ENCODE measurements at places on chromosomes 3 and 15. TPM values are rescaled to one million over a fixed set of nuclear protein-coding genes. Genes with fewer than 3 reads are reported as not detected.
A peak's percentile ranks its signal among the peaks of the same experiment; 100 is the strongest.

DNA sequence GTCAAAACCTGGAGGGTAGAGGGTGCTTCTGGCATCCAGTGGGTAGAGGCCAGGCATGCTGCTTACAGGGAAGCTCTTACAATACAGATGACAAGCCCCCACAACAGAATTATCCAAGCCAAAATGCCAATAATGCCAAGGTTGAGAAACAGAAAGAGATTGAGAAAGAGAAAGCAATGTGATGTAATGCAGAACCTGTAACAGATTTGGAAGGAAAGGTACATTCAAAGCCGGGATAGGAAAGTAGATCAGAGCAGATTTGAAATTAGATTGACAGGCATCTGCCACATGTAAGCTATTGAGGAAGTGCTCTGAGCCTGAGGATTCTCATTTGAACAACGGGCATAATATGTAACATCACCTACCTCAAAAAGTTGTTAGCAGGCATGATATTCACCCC lies 157.9 kb downstream of the FHIT start:
- DNase-seq = no peak

DNA sequence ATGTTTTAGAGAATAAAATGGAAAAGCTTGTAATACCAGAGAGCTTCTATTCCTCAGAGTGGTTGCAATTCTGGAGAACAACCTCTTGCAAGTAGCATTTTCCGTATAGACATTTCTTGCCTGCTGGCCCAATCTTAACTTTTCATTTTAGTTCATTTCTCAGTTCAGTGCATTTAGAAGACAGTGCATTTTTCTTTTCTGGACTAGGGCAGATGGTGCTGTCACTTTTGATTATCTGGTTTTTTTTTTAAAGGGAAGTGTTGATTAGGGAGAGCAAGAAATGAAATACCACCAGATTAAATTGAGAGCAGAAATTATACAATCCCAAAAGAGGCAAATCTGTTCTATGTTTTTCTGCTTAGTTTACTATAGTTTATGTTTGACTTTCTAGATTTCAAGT lies 172.7 kb downstream of the GHSR start:
- DNase-seq = no peak

GRCh38 chr3:73540969-73541740 lies 83.6 kb downstream of the PDZRN3 start:
- DNase-seq = no peak

- DNase-seq = no peak
Measured at GRCh38 chr15:40241269-40242212, 2.7 kb downstream of the PAK6 start.

- DNase-seq = peak; percentile 50
Measured at GRCh38 chr3:113514265-113514769, 639 bp downstream of the SPICE1 start.

- DNase-seq = no peak
Measured at GRCh38 chr15:59174151-59174834, 32.4 kb upstream of the LDHAL6B start.

- no peak for DNase-seq
Measured at GRCh38 chr15:100017140-100017539, 283.9 kb upstream of the LYSMD4 start.

DNA sequence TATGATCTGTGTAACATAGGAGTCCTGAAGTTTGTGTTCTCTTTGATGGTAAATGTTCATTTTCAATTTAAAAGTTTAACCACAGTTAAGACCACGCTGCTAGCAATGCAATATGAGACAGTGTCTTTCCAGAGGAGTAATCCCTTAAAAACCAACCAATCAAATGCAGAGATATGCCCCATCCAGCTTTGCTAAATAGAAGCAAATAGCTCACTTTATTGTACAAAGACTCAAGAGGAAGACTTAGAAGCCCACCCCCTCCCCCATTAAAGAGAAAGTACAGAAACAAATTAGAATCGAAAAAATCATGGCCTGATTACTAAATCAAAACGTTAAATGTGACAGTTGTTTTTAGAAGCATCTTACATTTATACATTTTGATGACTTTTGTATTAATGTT lies 2.1 kb upstream of the ANP32A start:
- no peak for DNase-seq

GRCh38 chr3:111073218-111073617 lies 1.6 kb downstream of the NECTIN3 start:
- peak; percentile 31 for DNase-seq

GRCh38 chr3:174498638-174499037 lies 360.5 kb upstream of the NAALADL2 start:
- DNase-seq = no peak

DNA sequence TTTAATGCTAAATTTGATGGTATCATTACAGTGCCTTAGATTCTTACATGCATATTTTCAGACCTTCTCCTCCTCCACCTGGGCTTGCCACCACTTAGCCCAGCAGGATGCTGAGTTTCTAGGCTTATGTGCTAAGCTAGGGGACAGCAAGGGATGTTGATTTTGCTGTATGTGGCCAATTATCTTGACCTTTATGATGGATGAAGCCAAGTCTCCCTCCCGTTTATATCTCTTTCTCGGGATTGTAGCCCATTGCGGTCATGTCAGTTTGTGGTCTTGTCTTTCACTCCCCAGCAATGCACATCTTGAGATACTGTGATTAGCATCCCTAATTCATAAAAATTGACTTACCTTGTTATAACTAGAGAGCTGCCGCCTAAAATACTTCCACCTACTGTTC lies 278.7 kb upstream of the SOX2 start:
- no peak for DNase-seq

DNA sequence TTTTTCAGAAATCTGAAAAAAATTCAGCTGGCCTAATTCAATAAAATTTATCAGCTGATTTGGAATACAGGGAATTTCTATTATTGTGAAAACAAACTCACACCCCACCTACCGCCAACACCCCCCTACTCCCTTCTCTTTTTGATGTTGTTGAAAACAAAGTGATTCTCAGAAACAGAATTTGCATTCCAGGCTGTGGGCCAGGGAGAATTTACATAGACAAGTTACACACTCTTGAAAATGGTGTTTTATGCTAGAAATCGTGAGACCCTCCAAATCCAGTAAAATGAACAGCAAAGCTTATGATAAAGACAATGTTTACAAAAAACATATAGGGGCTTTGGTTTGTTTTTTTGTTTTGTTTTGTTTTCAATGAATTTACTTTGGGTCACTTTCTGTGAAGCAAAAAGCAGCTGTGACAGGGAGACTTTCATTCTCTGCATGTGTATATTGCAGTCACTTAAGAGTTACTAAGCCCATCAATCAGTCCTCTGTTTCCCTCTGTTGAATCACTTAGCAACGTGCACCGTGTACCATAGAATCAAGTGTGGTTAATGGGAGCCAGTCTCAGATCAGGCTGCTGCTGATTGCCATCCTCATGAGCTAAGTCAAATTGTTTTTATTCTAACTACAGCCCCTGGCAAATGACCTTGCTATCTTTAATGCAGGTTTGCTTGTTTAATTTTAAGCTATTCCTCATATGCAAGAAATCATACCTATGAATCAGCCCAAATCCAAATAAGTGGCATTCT lies 159.8 kb downstream of the ALCAM start:
- DNase-seq = no peak

- peak; percentile 67 for DNase-seq
Measured at GRCh38 chr3:123552095-123552714, 32.6 kb downstream of the HACD2 start.

- DNase-seq = no peak
Measured at GRCh38 chr3:87136066-87136596, 91.0 kb upstream of the CHMP2B start.

DNA sequence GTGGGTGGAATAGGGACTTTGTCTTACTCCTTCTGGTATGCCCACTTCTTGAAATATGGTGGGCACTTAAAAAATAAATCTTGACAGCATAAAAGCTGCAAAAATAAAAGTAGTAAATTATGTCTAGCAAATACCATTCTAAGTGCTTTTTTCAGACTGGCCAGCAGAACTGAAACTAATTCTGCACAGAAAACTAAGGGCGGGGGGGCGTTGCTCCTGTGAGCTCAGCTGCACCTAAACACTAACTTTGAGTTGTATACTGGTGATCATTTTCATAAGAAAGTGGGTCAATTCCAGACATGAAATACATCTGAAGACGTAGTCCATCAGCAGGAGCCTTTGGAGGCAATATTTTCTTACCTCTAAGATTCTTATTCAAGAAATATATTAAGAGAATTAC lies 114.8 kb downstream of the WDR76 start:
- DNase-seq = no peak

- no peak for DNase-seq
Measured at GRCh38 chr3:159250961-159251360, 449.1 kb downstream of the MFSD1 start.

GRCh38 chr15:74829991-74830390 lies 3.6 kb downstream of the CPLX3 start:
- no peak for DNase-seq

DNA sequence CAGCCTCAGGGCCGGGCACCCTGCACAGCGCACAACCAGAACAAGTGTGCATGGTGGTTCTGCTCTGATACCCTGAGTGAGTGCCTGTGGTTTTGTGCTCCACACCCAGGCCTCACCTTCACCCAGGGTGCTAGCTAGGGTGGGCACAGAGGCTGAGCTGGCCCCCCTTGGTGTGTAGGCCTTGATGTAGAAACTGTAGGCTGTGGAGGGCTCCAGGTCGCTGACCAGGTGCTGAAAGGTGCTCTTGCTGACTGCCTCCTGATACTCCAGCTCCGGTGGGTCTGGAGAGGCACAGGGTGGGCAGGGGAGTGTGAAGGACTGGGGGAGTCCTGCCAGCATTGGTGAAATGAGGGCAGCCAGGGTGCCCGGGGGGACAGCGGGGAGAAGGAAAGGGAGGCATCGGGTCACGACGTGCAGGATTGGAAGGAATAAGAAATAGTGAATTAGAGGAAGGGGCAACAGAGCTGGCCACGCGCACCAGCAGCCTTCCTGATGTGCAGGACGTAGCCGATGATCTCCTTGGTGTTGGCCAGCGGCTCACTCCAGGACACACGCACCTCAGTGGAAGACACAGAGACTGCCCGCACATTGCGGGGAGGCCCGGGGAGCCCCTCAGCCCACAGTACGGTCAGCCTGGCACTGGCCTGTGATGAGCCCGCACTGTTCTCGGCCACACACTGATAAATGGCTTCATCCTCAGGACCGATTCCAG lies 26.6 kb downstream of the RNU5B-1 start:
- DNase-seq = no peak

- DNase-seq = no peak
Measured at GRCh38 chr3:12922306-12922705, 80.9 kb upstream of the RPL32 start.

DNA sequence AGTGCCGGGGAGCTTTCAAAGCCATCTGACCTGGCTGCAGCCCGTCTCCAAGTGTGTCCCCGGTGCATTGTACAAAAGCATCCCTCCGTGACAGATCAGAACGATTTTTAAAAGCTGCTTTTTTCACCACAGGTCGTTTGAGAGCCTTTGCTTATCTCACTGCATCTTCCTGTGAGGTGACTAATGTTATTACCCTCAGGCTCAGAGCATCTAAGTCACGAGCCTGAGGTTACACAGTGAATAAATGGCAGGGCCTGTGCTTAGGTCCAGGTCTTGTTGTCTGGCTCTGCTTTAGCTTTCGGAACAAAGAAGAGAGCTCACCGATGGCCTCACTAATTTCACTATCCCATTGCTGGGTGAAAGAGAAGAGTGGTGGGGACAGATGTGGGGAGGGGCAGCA lies 83.3 kb downstream of the SEC22A start:
- no peak for DNase-seq

DNA sequence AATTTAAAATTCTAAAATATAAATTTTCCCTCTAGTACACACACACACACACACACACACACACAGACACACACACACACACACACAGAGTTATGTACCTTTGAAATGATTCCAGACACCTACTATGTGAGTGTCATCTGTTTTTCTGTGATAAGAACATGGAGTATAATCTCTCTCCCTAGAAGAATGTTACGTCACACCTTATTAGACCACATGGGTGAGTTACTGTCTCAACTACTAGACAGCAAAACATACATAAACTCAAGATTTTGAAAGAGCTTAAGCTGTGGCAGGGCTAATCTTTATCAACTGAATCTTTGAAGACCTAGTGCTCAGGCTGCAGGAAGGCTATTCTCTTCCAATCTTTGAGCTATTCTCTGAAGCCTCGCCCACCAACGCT lies 385.9 kb upstream of the BCHE start:
- DNase-seq = no peak

DNA sequence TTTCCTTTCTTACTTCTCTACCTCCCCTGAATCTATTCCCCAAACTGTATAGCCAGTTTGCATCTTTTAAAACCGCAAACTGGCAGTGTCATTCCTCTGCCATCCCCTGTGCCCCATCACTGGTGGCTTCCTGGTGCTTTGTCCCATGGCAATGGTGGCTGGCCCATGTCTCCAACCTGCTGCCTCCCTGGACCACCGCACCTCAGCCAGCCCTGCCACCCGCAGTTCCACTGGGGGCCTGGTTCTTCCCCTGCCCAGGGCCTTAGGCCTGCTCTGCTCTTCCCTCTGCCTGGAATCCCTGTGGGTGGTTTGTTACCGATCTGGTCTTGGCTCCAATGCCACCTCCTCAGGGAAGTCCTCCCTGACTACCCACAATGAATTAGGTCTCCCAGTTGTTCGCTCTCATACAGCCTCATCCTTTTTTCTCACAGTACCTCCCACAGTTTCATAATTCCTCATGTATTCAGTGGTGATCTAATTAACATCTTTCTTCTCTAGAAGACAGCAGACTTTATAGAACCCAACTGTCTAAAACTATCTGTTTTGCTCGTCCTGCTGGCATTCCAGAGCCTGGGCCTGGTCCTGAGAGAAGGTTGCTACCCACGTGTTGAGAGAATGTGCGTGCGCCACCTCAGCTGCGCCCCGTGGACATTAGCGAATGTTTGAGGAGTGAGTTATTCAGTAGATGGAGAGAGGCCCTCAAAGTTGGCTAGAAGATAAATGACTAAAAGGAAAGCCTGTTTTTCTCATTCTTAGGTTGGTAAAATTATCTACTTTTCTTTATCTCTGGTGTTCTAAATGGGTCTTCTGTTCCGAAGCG lies 130.1 kb downstream of the DNAJB8 start:
- no peak for DNase-seq

DNA sequence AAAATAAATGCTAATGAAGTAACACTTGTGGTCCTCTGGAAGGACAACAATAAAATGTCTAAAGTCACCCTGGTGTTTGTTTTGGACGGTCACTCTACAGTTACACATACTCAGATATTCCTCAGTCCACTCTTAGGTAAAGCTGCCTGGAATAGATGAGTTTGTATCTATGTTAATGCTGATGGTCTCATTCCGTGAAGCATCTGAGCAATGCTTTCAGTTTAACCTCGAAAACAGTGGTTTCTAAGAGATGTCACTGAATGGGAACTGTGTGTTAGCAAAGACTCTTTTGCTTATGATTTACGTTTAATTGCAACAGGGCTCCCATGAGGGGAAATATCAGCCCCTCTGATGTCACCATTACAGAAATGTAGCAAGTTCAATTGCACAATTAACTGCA lies 49.1 kb downstream of the FBN1 start:
- DNase-seq = no peak

Gene CYP11A1
- not detected for total RNA-seq

Gene PLA1A
- not detected for total RNA-seq

Gene LYZL4
- not detected for total RNA-seq

Gene MUC20
- total RNA-seq = 52.3 TPM

Gene ACKR4
- 0.43 TPM for total RNA-seq

Gene TNFSF10
- 14.8 TPM for total RNA-seq

Gene GATA2
- total RNA-seq = 123 TPM

Gene CADM2
- not detected for total RNA-seq

Gene SEMA3G
- 0.31 TPM for total RNA-seq

Gene NPAP1
- not detected for total RNA-seq

Gene IMPG2
- not detected for total RNA-seq

Gene FOXB1
- total RNA-seq = 0.05 TPM

Gene SNRPA1
- total RNA-seq = 63.0 TPM

Gene ZDHHC23
- total RNA-seq = 11.5 TPM
